Mesothelial cell of epicardium (in vitro differentiated cells): ENCODE measurements at places on chromosomes 11 and 22. TPM values are rescaled to one million over a fixed set of nuclear protein-coding genes. Genes with fewer than 3 reads are reported as not detected.

DNA sequence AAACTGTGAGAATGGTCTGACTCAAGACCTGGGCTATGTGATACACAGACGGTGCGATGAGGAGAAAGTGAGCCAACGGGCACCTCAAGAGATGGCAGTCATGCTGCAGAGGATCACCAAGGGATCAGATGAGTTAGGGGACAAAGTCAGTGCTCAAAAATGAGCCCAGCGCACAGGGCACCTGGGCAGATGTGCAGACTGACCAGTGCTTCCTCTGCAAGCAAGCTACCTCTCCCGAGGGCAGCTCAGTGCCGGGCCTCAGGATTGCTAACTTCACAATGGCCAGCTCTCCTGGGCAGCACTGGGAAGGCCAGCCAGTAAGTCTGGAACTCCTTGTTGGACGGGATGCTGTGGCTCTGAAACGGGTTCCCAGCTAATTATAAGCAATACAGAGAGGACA lies 15.3 kb downstream of the HDHD5 start:
- no peak overlapping the region for H3K27ac ChIP-seq
- H3K4me3 ChIP-seq = no peak overlapping the region
- no peak for DNase-seq
- peaks cover 19% of the 10 kb centered on the region for H3K36me3 ChIP-seq
- no peaks in the 10 kb centered on the region for H3K27me3 ChIP-seq

DNA sequence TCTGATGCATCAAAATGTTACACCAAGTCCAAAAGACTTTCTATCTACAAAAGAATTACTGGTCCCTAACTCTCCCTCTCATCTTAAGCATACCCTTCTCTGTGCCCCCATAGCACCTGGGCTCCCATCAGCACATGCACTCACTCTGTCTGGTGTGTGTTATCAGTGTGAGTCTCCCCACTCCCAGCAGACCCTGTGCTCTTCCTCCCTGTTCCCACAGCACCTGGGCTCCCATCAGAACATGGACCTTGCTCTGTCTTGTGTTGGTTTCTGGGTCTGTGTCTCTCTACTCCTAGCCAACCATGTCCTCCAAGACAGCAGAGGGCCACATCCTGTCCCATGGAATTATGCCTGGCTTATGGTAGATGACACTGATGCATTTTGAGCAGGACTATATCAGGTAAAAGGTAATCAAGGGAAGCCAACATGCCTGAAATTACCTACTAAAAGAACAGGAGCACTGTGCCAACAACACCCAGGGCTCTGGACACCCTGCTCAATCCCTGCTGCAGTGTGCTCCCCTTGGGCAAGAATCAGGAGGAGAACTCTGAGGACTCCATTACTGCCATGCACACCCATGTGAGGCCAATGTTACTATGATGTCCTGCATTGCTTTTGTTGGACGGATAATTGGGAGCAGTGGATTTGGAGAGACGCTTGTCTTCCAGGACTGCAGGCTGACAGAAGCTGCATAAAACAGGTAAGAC lies 34.3 kb downstream of the GAB4 start:
- DNase-seq = no peak
- H3K36me3 ChIP-seq = no peaks in the 10 kb centered on the region
- no peak overlapping the region for H3K27ac ChIP-seq
- H3K4me3 ChIP-seq = no peak overlapping the region
- no peaks in the 10 kb centered on the region for H3K4me1 ChIP-seq
- no peaks in the 10 kb centered on the region for H3K27me3 ChIP-seq

DNA sequence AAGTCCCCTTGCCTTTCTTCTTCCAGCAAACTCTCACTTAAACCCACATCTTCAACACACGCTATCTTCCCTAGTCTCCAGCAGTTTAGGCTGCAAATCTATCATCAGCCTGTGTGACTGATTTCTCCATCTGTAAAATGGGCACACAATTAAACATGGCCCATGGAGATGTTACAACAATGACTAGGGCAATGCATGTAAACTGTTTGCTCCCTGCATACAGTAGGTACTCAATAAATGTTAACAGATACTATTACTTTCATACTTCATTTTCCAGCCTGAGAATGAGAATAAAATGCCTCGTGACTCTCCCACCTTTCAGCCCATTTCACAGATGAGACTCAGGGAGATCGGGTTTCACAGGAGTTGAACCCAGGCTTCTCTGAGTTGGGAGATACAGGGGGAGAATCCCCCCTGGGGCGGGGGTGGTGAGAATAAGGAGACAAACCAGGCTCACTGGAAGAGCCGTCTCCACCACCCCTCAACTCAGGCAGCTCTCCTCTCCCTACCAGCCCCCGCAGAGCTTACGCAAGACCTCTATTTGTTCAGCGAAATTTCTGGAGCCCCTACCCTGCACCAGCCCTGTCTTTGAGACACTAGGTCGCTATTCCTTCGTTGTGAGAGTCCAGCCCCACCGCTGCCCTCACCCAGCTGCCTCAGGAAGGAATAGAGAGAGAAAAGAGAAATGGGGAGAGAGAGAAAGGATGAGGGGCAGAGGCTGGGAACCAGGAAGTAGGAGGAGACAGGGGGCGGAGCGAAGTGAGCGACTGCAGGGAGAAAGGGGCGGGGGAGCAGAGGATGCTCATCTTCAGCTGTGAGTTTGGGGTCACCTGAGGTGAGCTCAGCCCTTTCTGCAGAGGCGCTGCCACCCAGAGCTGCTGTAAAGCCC lies 42.1 kb upstream of the KLHL35 start:
- H3K4me3 ChIP-seq = peak overlapping the region; percentile 38
- H3K27me3 ChIP-seq = no peaks in the 10 kb centered on the region
- H3K4me1 ChIP-seq = peaks cover 37% of the 10 kb centered on the region
- no peaks in the 10 kb centered on the region for H3K36me3 ChIP-seq
- H3K27ac ChIP-seq = peak overlapping the region; percentile 87
- no peak for DNase-seq

Gene EED
- total RNA-seq = 30.5 to 32.4 TPM (median 30.6 TPM) in 3 replicates

DNA sequence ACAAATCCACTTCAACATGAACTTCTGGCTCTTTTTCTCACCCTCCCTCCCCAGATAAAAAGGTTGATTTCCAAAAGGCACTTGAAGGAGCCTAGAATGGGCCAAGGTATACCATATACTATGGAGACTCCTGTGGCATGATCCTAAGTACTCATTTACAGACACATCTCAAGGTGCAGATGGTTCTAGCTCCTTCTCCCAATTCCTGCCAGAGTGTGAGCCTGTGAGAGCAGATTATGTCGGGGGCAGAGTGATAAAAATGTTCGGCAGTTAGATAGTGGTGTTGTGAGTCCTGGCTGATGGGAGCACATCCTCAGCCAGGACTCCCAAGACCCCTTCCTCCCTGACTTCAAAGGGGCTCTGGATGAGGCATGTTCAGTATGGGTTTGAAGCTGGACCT lies 8.2 kb upstream of the SEC14L3 start:
- no peak overlapping the region for H3K27ac ChIP-seq
- peaks cover 19% of the 10 kb centered on the region for H3K27me3 ChIP-seq
- no peaks in the 10 kb centered on the region for H3K36me3 ChIP-seq
- DNase-seq = no peak

DNA sequence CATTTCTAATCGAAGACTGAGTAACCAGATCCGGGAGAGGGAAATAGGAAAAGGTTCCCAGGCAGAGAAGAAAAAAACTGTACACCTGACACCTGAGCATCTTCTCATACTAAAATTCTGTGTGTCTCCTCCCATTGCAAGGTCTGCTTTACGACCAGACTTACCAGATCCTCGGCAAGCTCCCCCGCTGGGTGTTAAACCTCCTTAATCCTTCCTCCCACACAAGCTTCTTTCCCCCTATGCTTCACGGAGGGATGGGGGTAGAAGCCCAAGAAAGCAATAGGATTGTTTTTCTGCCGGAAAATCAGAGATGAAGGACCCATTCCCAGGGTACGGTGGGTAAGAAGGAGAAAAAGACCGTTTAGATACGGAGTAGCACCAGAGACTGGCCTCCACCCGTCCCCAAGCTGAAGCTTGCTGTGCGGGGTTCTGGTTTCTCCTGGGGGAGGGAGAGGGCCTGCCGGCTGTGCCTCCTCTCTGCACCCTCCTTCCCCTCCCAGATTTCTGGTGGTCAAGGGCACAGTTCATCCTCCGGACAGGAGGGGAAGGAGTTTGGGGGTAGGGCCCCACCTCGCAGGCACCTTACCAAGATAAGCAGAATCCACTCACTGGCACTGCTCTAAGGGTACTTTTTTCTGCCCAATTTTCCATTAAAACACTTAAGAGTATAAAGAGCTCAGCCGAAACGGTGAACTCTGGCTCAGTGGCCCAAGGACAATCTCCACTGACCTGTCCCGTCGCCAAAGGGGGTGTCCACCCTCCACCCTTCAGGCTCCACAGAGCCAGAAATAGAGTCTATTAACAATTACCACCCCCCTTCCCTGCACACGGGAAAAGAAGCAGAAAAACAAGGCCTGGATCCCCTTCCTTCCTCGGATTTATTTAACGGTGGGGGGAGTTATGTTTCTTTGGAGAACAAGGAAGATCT lies 1.2 kb downstream of the TOB2 start:
- peaks cover 1% of the 10 kb centered on the region for H3K36me3 ChIP-seq
- peak overlapping the region; percentile 98 for H3K27ac ChIP-seq
- no peaks in the 10 kb centered on the region for H3K27me3 ChIP-seq
- H3K4me1 ChIP-seq = peaks cover 23% of the 10 kb centered on the region
- DNase-seq = no peak

- peaks cover 8% of the 10 kb centered on the region for H3K36me3 ChIP-seq
- DNase-seq = no peak
- no peaks in the 10 kb centered on the region for H3K27me3 ChIP-seq
- H3K4me3 ChIP-seq = no peak overlapping the region
These were observed 4.9 kb downstream of the TLCD5 start for GRCh38 chr11:120330045-120330444.

Gene SIRT3
- total RNA-seq = 33.2 to 33.7 TPM (median 33.3 TPM) in 3 replicates
